Esophagus squamous epithelium (tissue), 5 donors: ENCODE measurements at places on chromosomes 7 and 10.

DNA sequence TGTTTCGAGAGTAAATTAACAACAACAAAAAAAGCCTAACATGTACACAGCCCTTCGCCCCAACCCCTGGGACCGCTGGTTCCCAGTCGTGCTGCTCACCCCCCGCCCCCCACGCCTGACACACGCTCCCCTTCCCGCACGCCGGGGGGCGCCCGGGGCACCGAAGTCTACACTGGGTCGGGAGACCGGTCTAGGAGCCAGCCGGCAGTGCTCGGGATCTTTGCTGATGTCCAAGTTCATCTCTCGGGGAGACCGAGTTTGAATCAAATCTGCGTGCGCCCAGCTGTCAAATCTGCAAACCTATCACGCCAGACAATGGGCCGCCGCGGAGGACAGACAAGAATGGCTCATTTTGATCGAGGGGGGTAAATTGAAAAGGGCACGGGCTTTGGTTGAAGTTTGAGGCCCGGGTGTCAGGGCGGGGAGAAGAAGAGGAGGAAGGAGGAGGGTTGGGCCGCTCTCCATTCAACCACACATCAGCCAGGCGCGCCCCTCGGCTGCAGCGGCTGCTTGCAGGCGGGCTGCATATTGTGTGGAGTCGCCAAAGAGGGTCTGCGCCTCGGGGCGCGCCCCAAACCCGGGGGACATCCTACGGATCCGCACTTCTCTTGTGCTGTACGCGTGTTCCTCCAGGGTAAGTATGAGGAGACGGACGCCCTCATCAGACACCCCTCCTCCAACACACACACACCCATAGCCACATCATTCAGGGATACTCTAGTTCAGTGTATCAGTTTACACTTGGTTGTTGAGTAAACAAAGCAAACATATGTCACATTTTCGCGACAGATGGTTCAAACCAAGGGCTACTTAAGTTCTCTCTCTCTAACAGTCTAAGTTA is 1.3 kb upstream of the GFRA1 start:
- peaks cover 11% of the 10 kb centered on the region for H3K27me3 ChIP-seq
- H3K4me3 ChIP-seq, result peak overlapping the region; percentile 52
- no peaks in the 10 kb centered on the region for H3K36me3 ChIP-seq
- no peak for DNase-seq
- H3K27ac ChIP-seq, result peak overlapping the region; percentile 70

DNA sequence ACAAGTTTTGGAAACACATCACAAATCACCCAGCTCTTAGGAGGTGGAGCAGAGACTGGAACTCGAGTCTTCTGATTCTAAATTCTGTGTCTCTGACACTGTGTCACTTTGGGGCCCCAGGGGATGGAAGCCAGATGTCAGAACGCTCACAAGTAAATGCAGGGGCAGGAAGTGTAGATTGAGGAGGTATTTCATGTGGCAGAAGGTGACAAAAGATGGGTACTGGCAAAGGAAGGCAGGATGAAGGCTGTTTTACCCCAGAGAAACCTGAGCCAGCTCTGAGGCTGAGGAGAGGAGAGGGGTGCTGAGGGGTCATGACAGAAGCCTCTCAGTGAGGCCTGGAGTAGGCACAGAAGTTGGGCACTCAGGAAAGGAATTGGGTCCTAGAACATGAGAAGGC is 6.0 kb upstream of the PURB start:
- peaks cover 3% of the 10 kb centered on the region for H3K4me1 ChIP-seq
- no peak for DNase-seq
- no peaks in the 10 kb centered on the region for H3K27me3 ChIP-seq
- no peak overlapping the region for H3K4me3 ChIP-seq
- H3K27ac ChIP-seq, result no peak overlapping the region
- H3K36me3 ChIP-seq, result no peaks in the 10 kb centered on the region

DNA sequence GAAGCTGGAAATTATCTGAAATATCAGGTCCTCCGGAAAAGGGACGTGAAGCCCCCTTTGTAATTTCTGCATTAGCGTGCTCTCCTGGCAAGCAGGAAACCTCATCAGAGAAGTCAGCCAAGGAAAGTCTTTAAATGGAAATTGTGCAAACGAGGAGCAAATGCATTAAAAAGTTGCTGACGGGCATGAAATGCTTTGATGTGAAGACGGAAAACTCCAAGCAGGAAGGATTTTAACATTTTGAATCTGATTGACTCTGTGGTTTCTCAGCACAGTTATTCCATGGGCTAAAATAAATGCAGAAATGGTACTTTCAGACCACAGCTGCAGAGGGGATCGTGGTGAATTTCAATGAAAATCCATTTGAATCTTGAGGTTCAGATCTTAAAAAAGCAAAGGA is 167.8 kb downstream of the AHR start:
- no peaks in the 10 kb centered on the region for H3K36me3 ChIP-seq
- H3K27me3 ChIP-seq, result no peaks in the 10 kb centered on the region
- H3K27ac ChIP-seq, result no peak overlapping the region
- H3K4me1 ChIP-seq, result peaks cover 19% of the 10 kb centered on the region
- no peak overlapping the region for H3K4me3 ChIP-seq
- no peak for DNase-seq

- peaks cover 6% of the 10 kb centered on the region for H3K27me3 ChIP-seq
- DNase-seq, result no peak
- H3K4me1 ChIP-seq, result no peaks in the 10 kb centered on the region
- H3K36me3 ChIP-seq, result no peaks in the 10 kb centered on the region
- no peak overlapping the region for H3K4me3 ChIP-seq
Observed at GRCh38 chr7:49791088-49791741, 17.8 kb downstream of the VWC2 start.

DNA sequence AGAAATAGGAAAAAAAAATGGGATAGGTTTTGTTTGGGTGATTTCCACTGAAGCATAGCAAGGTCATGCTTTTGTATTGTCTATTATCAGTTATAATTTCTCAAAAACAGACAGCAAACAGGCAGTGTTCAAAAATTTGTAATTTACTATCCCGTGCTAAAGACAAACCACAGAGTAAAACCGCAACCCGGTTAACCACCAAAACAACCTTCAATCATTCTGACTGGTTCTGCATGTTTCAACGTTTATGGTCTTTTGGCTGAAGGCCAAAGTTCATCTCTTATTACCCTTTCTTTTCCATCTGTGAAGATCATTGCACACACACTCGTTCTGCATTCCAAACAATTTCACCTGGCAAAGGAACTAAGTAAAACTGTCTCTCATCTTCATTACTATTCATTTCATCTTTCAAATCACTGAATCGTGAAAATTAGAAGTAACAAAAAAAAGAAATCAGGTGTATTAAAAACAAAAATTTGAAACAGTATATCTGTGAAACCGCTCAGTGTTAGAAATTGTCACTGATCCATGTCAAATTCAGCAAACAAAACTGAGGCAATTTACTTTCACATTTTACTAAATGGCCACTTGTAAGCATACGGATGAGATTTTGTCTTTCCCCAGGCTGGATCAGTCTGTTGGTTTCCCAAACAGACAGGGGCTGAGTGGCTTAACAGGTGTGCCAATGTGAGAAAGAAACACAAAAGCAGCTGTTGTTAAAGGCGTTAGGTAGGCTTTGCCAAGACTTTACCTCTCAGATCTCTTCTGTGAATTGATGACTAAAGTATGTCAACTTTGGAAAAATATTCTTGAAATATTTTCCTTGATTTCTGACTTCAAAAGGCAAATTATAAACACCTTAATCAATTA is 539.6 kb downstream of the CNTNAP2 start:
- no peaks in the 10 kb centered on the region for H3K36me3 ChIP-seq
- no peaks in the 10 kb centered on the region for H3K27me3 ChIP-seq
- no peak for DNase-seq
- no peak overlapping the region for H3K4me3 ChIP-seq
- H3K4me1 ChIP-seq, result no peaks in the 10 kb centered on the region

DNA sequence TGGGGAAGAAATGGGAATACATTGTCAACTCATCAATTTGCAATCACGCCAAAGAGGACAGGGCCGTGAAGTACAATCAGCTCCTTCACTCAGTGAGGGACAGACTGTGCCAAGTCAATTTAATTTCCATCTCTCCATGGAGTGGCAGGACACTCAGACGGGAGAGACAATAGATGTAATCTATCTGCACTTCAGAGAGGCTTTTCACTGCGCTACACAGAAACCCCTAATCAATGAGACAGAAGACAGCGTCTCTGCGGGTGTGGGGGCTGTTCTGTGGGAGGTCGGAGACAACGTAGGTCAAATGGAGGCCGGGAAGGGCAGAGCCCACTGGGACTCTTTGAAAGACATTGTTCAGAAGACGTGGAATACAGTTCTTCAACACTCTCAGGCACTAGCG is 541.0 kb upstream of the ADARB2 start:
- no peak for DNase-seq
- no peaks in the 10 kb centered on the region for H3K36me3 ChIP-seq
- H3K4me1 ChIP-seq, result no peaks in the 10 kb centered on the region
- no peaks in the 10 kb centered on the region for H3K27me3 ChIP-seq
- no peak overlapping the region for H3K27ac ChIP-seq

DNA sequence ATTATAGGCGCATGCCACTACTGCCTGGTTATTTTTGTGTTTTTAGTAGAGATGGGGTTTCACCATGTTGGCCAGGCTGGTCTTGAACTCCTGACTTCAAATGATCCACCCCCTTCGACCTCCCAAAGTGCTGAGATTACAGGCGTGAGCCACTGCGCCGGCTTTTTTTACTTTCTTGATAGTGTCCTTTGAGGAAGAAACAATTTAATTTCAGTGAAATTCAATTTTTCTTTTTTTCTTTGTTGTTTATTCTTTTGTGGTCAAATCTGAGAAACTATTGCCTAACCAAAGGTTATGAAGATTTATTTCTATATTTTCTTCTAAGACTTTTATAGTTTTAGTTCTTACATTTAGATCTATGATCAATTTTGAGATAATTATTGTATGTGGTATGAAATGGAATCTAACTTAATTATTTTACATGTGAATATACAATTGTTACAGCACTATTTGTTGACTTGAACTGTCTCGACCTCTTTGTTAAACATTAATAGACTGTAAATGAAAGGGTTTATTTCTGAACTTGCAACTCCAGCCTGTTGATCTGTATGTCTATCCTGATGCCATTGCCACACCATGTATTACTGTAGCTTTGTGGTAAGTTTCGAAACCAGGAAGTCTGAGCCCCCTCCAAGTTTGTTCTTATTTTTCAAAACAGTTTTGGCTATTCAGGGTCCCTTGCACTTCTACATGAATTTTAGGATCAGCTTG is 19.8 kb upstream of the RASSF4 start:
- no peak overlapping the region for H3K27ac ChIP-seq
- no peak overlapping the region for H3K4me3 ChIP-seq
- DNase-seq, result no peak
- H3K4me1 ChIP-seq, result peaks cover 14% of the 10 kb centered on the region
- H3K36me3 ChIP-seq, result no peaks in the 10 kb centered on the region
- H3K27me3 ChIP-seq, result no peaks in the 10 kb centered on the region

DNA sequence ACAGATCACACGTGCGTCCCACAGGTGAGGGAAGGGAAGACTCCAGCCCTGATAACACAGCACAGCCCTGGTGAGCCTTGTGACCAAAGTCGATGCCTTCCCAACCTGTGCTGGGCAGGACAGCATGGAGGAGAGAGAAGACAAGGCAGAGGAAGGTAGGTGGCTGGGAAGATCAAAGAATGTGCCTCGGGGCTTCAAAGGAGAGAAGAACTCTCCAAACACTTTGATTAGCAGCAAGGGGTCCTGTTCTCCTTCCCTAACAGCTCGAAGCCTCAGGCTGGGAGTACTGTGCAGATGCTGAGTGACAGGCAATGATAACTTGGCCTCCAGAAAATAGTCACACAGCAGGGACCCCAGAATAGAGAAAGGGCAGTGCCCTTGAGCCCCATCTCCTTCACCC is 288.5 kb downstream of the TCERG1L start:
- no peak overlapping the region for H3K27ac ChIP-seq
- H3K4me1 ChIP-seq, result no peaks in the 10 kb centered on the region
- no peak for DNase-seq
- H3K36me3 ChIP-seq, result no peaks in the 10 kb centered on the region
- no peak overlapping the region for H3K4me3 ChIP-seq

DNA sequence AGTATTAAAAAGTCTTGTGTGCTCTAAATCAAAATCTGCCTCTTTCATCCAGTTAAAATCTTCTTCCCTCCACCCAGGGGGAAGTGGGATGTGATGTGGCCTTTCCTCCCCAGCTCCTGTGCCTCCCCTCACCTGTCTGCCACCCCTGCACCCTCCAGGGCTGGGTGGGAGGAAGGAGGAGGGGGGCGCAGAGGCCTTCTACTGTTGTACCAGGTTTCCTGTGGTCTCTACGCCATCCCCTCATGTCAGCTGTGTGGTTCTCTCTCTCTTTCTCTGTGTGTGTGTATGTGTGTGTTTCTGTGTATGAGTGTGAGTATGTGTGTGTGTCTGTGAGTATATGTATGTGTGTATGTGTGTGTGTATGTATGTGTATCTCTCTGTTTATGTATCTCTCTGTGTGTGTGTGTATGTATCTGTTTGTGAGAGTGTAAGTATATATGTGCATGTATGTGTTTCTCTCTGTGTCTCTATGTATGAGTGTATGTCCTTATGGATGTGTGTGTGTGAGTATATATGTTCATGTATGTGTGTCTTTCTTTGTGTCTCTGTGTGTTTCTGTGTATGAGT is 45.5 kb upstream of the C10orf71 start:
- no peaks in the 10 kb centered on the region for H3K36me3 ChIP-seq
- no peaks in the 10 kb centered on the region for H3K4me1 ChIP-seq
- no peak overlapping the region for H3K4me3 ChIP-seq
- H3K27me3 ChIP-seq, result no peaks in the 10 kb centered on the region
- DNase-seq, result no peak

DNA sequence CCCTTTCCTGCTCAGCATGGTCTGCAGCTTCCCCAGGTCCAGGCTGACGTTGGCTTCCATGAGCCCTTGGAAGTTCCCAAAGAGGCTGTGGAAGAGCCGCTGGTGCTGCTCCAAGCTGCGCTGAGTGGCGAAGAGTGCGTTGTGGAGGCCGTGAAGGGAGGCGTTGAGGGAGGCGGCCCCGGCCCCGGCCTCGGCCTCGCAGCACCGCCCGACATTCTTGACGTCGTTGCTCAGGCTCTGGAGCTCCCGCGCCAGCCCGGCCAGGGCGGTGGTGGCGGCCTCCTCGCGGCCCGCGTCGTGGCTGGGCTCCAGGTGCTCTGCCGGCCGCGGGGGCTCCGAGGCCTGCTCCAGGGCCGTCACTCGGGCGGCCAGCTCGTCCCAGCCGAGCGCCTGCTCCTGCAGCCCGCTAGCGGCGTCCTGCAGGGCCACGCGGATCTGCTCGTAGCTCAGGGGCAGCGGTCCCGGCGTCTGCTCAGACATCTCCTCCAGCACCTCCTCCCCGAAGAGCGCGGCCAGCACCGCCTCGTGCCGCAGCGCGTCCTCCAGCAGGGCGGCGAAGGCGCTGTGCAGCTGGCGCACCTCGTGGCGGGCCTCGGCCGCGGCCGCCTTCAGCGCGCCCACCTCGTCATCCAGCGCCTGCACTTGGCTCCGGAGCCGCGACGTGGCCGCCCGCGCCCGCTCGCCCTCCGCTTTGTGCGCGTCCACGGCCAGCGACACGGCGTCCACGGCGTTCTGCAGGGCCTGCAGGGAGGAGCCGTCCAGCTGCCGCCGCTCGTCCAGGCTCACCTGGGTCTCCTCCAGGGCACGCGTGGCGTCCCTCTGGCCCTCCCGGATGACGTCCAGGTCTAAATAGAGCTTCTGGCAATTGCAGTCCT is 14.7 kb downstream of the MMRN2 start:
- no peaks in the 10 kb centered on the region for H3K4me1 ChIP-seq
- no peak for DNase-seq
- no peaks in the 10 kb centered on the region for H3K27me3 ChIP-seq
- H3K27ac ChIP-seq, result no peak overlapping the region
- no peak overlapping the region for H3K4me3 ChIP-seq

GRCh38 chr7:114857605-114858004 is 64.3 kb upstream of the MDFIC start:
- no peaks in the 10 kb centered on the region for H3K4me1 ChIP-seq
- no peaks in the 10 kb centered on the region for H3K27me3 ChIP-seq
- DNase-seq, result no peak
- no peak overlapping the region for H3K27ac ChIP-seq
- H3K36me3 ChIP-seq, result no peaks in the 10 kb centered on the region
